ENCODE measurements at places on chromosomes 3 and 15. TPM values are rescaled to one million over a fixed set of nuclear protein-coding genes. Genes with fewer than 3 reads are reported as not detected.

Gene ZCWPW2
- total RNA-seq: 1.4 TPM

Gene RUBCN
- total RNA-seq: 29.3 TPM

Gene GOLGA8G
- total RNA-seq: not detected

Gene NLGN1
- total RNA-seq: 8.8 TPM

Gene CORO2B
- 2.9 TPM for total RNA-seq

Gene PLD1
- 734 TPM for total RNA-seq

Gene CFAP92
- 3.3 TPM for total RNA-seq

Gene ADAMTS9
- total RNA-seq: 8.2 TPM

Gene TRH
- total RNA-seq: not detected

Gene NIPA2
- 52.6 TPM for total RNA-seq

Gene BTLA
- total RNA-seq: 0.81 TPM

DNA sequence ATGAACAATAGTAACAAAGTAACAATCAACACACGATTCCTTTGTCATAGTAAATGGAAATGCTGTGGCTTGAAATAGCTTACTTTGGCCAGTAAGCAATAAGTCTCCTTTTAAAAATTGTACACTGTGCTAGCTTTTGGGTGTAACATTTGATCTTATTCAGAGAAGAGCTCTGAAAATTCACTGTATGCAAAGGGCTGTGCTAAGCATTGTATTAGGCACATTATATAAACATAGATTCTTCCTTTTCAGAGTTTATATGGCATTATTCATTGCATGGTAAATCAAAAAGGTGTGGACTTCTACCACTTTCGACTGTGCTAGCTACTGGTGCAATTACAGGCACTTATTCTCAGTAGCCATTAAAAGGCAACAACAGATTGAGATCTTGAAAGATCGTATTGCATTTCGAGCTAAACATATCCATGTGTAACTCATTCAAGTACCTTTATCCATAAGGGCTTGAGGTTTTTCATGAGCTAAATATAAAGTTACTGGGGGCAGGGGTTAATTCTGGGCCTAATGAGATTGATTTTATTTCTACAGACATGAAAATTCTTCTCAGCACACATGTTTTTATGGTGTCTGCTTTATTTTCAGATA is 246.8 kb downstream of the NR1D2 start:
- DNase-seq: no peak

- no peak for DNase-seq
These were observed 33.1 kb downstream of the TP63 start for GRCh38 chr3:189664311-189664710.

- peak; percentile 24 for DNase-seq
These were observed 20.5 kb upstream of the MINDY4B start for GRCh38 chr3:150925751-150926201.

- DNase-seq: no peak
These were observed 85.1 kb downstream of the AP4E1 start for GRCh38 chr15:50993598-50993997.

DNA sequence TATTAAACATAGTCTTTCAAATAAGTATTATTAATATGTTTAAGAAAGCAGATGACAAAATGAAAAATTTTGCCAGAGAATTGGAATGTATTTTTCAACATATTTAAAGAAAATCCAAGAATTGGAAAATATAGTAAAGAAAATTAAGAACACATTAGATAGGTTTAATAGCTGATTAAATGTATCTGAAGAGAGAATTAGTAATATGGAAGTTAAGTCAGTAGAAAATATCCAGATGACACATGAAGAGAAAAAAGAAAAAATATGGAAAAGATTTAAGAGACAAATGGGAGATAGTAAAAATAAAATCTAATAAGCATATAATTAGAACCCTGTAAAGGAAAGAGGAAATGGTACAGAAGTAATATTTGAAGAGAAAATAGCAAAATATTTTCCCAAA is 18.0 kb upstream of the POMGNT2 start:
- no peak for DNase-seq

DNA sequence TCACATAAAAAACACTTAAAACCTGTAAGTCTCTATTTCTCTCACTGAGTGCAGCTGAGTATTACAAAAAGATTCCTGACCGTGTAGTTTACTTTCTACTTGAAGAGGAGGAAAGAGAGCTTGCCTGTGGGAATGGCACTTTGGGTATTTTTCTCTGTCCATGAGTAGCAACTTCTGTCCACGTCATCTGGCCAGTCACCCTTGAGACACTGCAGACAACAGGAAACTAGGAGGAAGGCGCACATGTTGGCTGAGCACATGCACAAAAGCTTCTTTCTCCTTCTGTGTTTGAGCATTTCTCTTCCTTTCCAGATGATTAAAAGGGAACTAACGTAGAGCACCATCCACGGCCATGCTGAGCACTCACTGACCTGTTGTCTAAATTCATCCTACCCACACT is 19.7 kb downstream of the STARD5 start:
- peak; percentile 50 for DNase-seq

GRCh38 chr3:77158730-77159581 is 119.1 kb downstream of the ROBO2 start:
- DNase-seq: no peak

- no peak for DNase-seq
These were observed 45.5 kb upstream of the HERC1 start for GRCh38 chr15:63879211-63879610.

DNA sequence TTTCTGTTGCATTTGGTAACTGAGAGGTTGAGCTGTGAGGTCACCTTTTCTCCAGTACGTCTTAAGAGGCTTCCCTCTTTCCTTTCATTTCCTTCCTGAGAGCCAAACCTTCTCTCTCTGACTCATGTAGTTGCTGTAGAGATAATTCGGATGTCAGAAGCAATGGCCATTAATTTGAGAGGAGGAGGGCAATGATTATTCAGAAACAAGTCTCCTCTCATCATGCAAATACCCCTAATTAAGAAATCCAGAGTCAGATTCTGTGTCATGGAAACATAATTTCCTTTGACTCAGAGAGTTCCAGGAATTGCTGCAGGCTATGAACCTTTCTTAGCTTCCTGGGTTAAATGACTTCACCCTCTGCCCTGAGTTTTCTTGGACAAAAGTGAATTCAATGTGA is 59.0 kb upstream of the GSK3B start:
- no peak for DNase-seq

GRCh38 chr3:3286014-3286413 is 106.5 kb upstream of the CRBN start:
- no peak for DNase-seq

- no peak for DNase-seq
These were observed 982.3 kb downstream of the DIPK2A start for GRCh38 chr3:144953959-144954358.
